ENCODE measurements at places on chromosomes 3 and 15.

DNA sequence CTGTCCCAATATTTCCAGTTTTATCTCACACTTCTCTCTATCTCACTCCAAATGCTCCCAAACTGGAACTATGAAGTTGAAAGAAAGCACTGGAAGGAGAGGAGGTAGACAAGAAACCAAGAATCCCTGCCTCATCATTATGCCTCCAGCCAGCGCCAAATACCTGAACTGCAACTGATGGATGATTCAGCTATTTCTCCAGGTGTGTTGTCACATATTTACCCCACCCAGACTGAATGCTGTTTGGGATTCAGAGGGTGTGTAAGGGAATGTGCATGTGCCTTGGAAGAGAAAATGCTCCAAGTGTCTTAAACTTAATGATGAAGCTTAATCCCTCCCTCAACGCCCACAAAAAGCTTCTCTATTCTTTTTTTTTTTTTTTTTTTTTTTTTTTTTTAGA, 269.5 kb upstream of the ATP11B start:
- no peak for DNase-seq

- no peak for DNase-seq
Observed at GRCh38 chr3:58274027-58274614, 31.9 kb upstream of the RPP14 start.

- no peak for DNase-seq
Observed at GRCh38 chr15:49964061-49964460, 155.0 kb downstream of the ATP8B4 start.

DNA sequence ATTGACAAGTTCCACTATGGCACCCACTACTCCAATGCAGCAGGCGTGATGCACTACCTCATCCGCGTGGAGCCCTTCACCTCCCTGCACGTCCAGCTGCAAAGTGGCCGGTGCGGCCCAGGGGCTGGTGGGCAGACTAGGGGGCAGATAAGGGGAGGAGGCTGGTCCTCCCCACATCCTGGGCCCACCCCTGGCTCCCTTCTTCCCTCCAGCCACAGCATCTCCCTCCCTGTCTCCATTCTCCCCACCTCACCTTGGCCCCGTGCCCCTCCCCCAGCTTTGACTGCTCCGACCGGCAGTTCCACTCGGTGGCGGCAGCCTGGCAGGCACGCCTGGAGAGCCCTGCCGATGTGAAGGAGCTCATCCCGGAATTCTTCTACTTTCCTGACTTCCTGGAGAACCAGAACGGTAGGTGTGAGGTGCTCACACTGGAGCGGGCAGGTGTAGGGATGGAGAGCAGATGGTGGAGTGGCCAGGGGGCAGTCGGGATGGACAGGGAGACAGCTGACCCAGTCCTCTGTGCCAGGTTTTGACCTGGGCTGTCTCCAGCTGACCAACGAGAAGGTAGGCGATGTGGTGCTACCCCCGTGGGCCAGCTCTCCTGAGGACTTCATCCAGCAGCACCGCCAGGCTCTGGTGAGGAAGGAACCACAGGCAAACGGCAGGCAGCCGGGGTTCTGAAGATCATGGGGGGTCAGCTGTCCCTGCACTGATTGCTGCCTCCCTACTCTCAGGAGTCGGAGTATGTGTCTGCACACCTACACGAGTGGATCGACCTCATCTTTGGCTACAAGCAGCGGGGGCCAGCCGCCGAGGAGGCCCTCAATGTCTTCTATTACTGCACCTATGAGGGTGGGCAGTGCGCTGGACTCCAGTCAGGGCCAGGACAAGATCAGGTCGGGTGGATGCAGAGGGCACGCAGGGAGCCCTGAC, 26.0 kb downstream of the NBEAL2 start:
- DNase-seq, result no peak

- no peak for DNase-seq
Observed at GRCh38 chr3:144351011-144351410, 379.4 kb downstream of the DIPK2A start.

DNA sequence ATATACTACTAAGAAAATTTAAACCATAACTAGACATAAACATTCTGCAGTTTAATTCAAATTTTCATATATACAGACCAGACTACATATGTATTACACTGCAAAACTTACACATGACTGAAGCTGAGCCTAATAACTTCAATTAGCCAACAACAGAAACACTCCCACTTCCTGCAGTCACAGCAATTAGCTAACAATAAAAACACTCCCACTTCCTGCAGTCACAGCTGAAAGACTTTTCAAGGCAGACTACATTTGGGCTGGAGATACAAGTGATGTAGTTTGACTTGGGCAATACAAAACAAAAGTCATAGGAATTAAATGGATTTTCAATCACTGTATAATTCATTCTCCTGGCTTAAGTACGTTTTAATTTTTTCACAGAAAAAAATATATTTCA, 10.3 kb downstream of the TM2D3 start:
- DNase-seq, result peak; percentile 14

DNA sequence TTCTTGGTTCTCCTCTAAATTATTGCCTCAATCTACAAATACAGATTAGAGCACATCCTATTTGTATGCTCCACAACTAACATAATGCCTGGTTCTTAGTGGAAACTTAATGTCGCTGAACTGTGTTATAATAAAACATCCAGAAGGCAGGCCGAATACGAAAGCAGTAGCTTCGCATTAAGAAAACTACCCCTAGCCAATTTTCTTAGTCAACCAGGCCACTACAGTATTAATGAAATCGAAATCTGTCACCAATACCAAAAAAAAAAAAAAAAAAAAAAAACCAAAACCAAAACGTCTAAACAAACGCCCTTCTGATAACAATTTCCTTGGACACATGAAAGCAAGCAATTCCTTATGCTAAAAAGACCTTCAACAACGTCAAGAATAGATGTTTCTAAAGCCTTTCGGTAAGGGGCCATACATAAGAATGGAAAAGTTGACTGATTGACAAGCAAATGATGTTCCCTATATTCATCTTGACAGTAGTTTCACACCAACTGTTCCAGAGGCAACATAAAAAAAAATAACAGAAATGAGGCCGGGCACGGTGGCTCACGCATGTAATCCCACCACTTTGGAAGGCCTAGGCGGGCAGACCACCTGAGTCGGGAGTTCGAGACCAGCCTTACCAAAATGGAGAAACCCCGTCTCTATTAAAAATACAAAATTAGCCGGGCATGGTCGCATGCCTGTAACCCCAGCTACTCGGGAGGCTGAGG, 1.3 kb downstream of the DENND6A start:
- DNase-seq, result peak; percentile 21

DNA sequence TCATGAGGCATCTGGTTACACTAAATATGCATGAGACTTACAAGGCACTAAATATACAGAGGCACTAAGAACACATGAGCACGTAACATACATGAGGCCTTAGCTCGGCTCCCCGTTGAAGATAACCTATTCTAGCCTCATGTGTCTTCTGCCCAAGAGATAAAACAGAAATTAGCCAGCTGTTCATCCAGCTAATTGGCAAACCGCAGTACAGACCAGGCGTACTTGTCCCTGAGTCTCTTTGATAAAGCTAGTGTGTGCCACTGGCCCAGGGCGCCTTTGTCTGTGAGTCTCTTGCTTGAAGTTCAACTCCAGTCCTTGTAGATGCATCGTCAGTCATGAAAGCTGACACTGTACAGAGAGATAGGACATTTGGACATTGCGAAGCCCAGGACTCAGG, 121.9 kb upstream of the SPATA12 start:
- no peak for DNase-seq

DNA sequence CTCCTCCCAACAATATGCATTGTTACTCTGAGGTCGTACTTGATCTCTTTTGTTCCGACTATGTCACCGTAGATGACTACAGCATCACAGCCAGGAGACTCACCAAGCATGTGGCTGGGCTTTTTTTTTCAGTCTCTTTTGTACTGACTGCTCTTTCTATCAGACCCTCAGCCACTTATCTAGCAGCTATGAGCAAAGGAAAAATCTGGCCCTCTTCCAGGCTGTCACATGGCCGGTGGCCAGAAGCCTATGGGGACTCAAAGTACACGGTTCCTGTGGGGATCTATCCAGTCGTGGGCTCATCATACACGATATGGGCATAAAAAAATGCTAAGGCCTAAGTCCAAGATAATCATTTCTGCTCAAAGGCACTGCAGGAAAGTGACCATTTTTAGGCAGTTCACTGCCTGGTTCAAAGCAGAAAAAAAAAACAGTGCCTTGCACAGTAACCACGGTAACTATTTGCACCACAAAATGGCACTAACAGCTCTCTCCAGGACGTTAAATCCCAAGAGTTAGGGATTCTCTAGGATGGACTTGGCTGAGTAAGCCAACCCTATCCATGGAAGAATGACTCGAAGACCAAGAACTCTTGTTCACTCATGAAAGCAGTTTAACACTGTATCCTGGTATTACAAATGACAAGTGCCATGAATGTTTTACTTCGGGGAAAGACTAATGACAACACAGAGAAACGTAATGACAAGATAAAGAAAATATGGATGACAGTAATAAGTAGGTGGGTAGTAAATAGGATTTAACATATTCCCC, 50.3 kb downstream of the SHQ1 start:
- no peak for DNase-seq

DNA sequence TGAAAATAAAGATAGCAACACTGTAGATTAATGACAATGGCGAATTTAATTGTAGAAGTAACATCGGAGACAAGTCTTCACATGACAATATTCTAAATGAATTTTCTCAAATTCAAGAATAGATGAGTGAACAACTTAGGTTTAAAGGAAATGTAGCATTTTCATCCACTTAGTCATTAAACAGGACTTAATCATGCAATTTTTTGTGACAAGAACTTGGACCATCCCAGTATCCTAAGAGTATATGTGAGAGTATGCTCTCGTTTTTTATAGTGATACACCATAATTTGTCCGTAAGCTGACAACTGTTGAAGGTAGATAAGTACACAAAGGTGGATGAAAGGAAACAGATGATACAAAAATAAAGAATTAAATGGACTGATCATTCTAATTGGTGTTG, 81.5 kb downstream of the DLG1 start:
- no peak for DNase-seq

DNA sequence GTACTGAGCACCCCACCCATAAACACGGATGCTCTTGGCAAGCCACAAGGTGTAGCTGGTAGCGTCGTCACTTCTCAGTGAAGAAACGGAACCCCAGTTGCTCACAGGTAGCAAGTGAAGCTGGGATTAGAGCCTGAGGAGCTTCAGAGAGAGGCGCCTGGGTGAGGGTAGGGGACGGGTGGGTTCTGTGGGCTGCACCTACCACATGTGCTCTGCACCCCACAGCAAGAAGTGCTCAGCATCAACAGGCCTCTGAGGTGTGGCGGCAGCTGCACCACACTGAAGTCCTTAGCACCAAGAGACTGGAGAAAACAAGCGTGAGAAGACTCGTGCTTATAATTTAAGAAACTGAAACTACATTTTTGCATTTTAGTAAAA, 9.8 kb downstream of the MAP6D1 start:
- DNase-seq, result no peak

DNA sequence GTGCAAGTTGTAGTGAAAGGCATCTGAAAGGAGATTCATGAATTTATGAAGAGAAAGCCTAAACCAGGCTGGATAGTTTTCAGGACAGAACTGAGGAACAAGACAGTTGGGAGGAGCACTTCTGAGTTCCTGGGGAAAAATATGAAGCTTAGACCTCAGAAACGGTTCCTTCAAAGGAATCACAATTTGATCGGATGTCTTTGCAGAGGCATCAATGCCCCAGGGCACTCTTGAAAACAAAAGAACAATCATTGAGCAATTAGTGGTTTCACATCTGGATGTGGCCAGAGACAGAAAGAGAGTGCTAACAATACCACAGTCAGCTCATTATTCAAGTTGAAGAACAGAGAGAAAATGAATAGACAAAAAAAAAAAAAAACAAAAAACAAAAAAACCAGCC, 86.2 kb downstream of the KLF13 start:
- DNase-seq, result no peak

- no peak for DNase-seq
Observed at GRCh38 chr3:99357131-99357530, 281.3 kb upstream of the COL8A1 start.

DNA sequence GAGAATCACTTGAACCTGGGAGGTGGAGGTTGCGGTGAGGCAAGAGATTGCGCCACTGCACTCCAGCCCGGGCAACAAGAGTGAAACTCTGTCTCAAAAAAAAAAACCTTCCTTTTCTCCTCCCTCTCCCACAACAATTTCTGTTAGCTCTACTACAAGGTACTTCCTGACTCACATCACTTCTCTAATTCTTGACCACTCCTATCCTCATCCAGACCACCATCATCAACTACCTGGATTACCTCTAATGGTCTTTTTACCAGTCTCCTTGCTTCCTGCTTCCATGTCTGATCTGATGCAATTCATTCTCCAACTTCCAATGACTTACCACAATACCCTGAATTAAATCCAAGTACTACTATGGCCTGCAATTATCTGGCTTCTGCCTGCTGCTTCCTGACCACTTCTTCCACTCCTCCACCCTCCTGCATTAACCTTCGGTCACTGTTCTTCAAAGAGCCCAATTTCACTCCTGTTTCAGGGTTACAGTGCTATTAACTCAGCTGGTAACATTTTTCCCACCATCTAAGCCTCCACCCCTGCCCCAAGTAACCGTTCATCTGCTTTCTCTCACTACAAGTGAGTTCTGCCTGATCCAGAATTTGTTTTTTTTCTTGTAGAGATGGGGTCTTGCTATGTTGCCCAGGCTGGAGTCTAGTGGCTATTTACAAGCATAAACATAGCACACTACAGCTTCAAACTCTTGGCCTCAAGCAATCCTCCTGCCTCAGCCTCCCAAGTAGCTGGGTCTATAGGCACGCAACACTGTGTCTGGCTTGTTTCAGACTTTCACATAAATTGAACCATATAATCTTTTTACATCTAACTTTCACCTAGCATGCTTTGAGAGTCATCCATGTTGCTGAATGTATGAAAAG, 27.8 kb downstream of the DCAF1 start:
- no peak for DNase-seq

DNA sequence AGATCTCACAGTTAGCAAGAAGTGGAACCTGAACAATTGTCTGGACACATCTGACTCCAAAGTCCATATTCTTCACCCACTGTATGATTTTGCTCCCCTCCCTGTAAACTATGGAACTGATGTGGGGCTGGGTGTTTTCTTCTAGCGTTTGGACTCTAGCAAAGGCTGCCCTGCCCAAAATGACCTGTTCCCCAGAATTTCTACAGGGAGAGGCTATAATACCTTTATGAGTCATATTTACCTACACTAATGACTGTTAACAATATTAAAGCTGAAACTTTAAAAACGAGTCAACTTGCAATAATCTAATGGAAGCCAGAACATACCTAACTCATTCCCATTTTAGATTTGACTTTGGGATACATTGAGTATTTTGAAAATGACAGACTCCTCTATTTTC, 531.2 kb upstream of the CFAP20DC start:
- no peak for DNase-seq

DNA sequence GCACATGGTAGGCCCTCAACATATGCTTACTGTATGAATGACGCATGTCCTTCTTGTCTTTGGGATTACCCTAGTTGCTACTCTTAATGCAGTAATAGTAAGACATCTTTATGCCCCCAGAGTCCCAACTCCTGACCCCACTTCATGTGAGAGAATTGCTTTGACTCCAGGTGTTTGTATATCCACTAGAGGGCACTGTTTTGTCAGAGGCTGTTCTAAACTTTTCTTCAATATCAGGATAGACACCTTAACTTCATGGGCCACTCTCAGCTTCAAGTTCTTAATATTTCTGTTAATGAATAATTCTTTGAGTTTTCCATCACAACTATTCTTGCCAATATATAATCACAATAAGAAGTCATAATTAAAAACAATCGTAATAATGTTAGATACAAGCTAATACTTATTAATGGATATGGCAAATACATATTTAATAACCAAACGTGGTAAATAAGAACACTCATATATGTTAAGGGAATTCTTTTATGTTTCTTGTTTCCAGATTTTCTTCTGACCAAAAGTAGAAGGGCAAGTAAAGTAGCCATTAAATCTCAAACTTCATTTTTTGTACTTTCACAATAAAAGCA, 337.2 kb upstream of the DNAJC19 start:
- no peak for DNase-seq

GRCh38 chr3:157175691-157176507, 16.0 kb upstream of the CCNL1 start:
- DNase-seq, result peak; percentile 29
